Spleen (tissue), 13 donors: ENCODE measurements at places on chromosomes 13 and 19. TPM values are rescaled to one million over a fixed set of nuclear protein-coding genes. Genes with fewer than 3 reads are reported as not detected.

NOVA2 gene
- 5.0 TPM for total RNA-seq

ZNF534 gene
- not detected for total RNA-seq

ZNF823 gene
- total RNA-seq = 4.9 TPM

OBI1 gene
- 13.7 TPM for total RNA-seq

LRRC4B gene
- total RNA-seq = 1.0 TPM

EEF2 gene
- 1,179 TPM for total RNA-seq

SMAD9 gene
- total RNA-seq = 1.7 TPM

TSEN34 gene
- 36.2 TPM for total RNA-seq

GZMM gene
- 7.8 TPM for total RNA-seq

C19orf67 gene
- total RNA-seq = not detected

MEDAG gene
- total RNA-seq = 0.21 TPM

WTIP gene
- total RNA-seq = 8.0 TPM

- DNase-seq = no peak
These were observed 23.5 kb upstream of the QTRT1 start for GRCh38 chr19:10677751-10678150.

DNA sequence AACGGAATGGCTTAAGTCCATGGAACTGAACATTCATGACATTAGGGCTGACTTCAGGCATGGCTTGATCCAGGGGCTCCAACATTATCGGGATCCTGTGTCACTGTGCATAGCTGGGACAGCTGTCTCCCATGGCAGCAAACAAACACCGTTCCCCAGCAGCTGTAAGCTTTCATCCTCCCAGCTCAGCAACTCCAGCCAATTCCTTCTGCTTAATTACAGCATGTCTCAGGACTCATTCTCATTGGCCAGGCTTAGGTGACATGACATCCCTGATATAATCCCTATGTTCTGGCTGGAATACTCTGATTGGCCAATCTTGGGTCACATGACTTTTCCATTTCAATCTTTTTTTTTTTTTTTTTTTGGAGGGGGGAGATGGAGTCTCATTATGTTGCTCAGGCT is 10.9 kb upstream of the TLE5 start:
- no peak for DNase-seq

DNA sequence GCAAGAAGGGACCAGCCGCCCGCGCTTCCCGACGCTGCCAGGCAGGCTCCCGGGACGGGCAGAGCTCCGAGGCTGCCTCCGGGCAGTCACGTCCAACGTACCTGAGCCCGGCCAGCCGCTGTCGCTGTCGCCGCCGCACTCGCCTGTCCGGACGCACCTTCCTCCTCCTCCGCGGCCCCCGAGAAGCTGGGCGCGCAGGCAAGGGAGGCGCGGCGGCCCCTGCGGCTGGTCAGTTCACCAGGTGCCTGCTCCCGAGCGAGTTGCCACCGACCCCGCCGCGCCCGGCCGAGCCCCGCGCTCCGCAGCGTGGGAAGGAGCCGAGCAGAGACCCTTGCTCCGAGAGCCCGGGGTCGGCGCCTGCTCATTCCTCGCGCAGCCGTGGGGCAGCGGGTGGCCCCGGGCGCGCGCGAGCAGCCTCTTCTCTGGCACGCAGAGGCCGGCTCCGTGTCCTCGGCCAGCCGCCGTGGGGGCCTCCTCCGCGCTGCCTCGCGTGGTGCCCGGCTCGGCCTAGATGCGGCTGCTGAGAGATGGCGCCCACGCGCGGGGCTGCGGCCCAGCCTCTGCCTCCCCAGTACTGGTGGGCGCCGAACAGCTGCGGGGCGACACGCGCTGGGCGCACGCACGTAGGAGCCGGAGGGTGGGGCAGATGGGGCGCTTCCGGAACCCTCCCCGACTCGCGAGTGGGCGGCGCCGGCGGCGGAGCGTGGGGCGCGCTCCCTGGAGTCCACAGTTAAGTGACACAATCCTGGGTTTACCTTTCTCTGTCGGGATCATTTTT is 419.4 kb downstream of the UQCRFS1 start:
- DNase-seq = no peak

GRCh38 chr19:51777570-51778462 is 16.8 kb downstream of the FPR2 start:
- DNase-seq = peak; percentile 84

DNA sequence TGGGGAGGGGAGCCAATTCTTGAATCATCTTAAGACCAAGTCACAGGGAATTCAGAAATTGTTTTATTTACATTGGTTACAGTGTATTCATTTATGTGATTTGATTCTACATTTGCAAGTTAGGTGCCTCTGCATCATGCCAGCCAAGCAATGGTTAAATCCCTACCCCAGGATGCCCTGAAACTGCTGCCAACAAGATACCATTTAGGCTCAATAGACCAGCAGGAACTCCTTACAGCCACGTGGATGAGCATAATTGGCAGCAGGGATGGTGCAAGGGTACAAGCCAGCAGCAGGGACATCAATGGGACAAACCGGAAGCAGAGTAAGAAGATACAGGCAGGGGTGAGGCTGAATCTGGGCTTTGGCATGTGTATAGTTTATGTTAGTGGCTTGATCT is 72.4 kb upstream of the NBEA start:
- no peak for DNase-seq

- no peak for DNase-seq
These were observed 1730.4 kb upstream of the SLC10A2 start for GRCh38 chr13:104796581-104796980.

DNA sequence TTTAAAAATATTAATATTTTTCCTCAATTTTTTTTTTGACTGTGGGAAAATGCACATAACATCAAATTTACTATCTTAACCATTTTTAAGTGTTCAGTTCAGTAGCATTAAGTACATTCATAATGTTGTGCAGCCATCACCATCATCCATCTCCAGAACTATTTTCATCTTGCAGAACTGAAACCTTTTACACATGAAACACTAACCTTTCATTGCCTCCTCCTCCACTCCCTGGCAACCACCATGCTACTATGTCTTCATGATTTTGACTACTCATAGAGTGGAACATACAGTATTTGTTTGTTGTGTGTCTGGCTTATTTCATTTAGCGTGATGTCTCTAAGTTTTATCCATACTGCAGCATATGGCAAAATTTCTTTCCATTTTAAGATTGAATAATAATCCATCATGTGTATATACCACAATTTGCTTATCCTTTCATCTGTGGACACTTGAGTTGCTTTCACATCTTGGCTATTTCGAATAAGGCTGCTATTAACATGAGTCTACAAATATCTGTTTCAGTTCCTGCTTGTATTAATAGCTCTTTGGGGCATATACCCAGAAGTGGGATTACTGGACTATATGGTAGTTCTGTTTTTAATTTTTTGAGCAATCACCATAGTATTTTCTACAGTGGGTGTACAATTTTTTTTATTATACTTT is 376.4 kb downstream of the MTUS2 start:
- DNase-seq = no peak

DNA sequence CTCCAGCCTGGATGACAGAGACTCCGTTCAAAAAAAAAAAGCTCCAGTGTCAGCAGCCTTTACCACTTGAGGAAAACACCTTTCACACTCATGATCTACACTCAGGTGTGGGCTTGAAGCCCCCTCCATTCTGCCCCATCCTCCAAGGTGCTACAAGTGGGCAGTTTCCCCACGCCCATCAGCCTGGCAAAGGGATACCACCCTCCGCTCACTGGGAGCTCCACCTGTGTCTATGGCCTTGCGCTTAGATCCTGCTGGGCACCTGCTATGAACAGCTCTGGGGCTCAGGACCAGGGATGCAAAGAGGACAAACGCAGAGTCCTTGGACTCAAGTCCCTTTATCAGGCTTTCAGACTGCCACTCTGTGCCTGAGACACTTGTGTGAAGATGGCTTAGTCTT is 127.8 kb downstream of the CRYL1 start:
- DNase-seq = no peak

DNA sequence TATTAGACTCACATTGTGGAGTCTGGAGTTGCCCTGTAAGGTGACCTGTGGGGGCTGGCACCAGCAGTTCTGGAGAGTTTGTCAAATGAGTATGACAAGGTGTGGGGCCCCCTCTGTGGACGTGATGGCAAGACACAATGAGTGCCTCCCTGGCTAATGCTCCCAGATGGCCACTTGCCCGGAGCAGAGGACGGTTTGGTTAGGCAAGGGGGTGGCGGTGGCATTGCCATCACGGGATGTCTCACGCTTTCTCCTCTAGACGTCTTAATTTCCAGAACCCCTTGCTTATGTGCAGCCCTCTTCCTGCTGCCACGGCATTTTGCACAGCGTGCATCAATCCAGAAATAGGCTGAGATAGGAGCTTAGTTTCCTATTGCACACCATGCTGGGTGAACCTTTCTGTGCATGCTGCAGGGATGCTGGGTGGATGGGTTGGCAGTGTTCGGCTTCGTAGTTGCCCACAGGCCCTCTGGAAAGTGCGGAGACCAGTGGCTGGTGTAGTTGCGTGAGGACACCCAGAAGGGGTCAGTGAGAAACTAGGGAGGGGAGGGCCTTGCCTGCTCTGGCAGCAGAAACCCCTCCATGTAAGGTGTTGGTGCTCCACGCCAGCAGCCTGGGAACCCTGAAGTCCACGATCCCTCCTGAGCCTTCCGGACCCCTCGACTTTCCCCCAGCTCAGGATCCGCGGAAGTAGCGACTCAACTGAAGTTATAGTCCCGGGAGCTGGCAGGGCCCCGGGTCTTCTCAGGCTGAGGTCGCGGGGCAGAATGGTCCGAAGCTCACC is 18.1 kb upstream of the LRP3 start:
- peak; percentile 82 for DNase-seq

DNA sequence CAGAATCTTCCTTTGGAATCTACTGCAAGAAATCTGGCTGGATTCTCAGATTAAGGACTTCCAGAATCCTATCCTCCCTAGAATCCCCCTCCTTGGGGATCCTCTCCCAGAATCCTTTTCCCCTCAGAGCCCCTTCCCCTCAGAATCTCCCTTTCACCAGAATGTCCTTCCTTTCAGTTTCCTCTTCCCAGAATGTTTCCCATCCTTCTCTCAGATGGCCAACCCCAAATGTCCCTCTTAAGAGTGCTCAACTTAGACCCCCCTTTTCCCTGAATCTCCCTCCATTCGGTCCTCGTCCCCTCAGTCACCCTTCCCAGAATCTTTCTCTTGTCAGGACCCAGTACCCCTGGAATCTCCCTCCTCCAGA is 584 bp upstream of the RPS16 start:
- DNase-seq = no peak

DNA sequence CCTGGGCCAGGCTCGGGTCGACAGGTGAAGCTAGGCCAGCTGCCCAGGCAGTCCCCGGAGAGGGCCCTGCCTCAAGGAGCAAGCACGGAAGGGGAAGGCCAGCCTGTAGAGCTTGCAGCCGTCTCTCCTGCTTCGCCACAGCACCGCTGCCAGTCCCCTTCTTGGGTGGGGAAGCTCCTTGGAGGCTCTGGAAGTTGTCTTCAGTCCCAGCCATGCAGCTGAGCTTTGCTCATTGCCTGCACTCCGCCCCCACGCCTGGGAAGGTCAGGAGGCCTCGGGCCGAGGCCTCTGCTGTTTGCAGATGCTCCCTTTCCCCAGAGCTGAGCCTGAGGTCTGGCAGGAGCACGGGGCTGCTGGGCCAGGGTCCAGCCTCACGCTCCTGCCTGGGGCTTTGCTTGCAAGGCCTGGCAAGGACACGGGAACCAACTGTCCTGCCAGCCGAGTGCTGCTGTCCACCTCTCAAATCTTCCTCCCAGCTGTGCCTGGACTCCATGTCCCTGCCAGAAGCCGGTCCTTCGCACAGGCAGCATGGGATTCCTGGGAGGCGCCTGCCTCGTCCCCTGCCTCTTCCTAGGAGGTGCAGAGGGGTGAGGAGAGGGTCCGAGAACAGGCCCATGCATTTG is 13.3 kb downstream of the PLEKHF1 start:
- peak; percentile 74 for DNase-seq

- DNase-seq = no peak
These were observed 15.8 kb downstream of the FREM2 start for GRCh38 chr13:38702669-38703068.

- DNase-seq = no peak
These were observed 2.0 kb downstream of the ZNF823 start for GRCh38 chr19:11736696-11737095.

- no peak for DNase-seq
These were observed 241.6 kb downstream of the DCLK1 start for GRCh38 chr13:35889560-35889959.

- DNase-seq = no peak
These were observed 172.6 kb downstream of the SLITRK6 start for GRCh38 chr13:85626603-85627002.
